Stimulated activated CD4-positive, alpha-beta T cell treated with anti-CD3 and anti-CD28 coated beads, Interleukin-4, amount 100 ng/mL, for 1 hour (primary cell): ENCODE measurements at places on chromosomes 5 and 9.

DNA sequence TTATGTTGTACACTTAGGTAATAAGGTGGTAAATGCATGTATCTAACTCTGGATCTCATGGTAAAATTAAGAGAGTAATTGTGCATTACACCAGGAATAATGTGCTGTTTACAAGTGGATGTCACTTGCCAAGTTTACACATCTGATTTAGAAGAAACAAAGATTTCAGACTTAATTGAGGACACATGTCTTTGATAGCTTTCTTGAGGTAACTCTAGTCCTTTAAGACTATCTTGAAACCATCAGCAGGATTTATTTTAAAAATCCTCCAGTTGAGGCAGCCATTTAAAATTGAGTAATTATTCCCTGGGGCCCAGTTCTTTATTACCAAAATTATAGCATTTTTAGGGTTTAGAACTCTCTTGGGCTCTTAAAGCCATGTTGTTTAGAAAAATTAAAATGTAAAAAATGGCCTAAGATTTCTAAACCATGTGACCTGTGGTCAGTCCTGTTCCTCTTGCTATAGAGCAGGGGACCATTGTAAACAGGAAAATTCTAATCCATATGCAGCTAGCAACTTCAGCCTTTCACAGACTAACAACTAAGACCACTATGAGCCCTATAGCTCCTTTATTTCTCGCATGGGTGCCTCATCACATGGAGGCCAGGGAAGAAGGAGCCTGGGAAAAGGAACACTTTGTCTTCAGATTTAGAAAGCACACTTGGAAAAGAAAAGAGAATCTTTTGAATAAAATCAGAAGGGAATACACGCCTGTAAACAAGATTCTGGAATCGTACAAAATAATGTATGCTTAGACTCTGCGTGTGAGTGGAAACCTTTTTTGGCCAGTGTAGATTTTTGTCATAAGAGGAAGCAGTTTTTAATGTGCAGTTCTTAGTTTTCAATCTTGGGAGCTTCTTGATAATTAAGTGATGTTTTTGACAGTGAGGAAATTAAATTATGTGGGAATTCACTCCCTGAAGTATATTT lies 71.2 kb downstream of the ZSWIM6 start:
- DNase-seq, result no peak

DNA sequence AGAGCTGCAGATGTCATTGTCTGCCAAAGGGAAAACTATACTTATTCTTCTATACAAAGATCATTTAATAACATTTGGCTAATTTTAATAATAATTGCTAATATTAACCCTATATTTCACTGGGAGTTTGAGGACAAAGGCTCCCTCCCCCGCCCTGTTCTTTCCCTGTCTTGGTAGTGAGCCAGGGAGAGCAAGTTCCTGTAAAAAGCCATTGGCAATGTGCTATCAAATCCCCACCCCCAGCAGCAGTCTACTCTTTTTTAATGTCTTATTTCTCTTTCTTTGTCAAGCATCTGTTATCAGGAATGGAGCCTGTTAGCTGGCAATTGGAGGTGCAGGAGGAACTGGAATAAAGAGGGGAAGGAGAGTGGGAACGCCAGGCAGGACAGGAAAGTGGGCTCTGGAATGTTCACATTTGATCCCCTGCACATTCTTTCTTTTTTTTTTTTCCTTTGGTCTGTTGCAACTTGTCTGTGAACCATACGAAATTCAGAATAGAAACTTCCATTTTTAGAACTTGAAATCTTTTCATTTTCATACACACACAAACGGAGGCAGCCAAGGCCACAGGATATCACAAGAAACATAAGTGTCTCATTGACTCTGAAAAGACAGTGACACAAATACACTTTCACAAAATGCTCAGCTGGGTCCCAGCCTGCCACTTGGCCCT lies 664.8 kb upstream of the ZNF608 start:
- DNase-seq, result no peak

- DNase-seq, result no peak
Measured at GRCh38 chr9:16158093-16158492, 605.2 kb downstream of the CCDC171 start.

- DNase-seq, result no peak
Measured at GRCh38 chr5:127940854-127941253, 142.7 kb upstream of the SLC12A2 start.

- no peak for DNase-seq
Measured at GRCh38 chr5:73743161-73743560, 117.2 kb downstream of the ARHGEF28 start.

- no peak for DNase-seq
Measured at GRCh38 chr5:42840842-42841567, 29.3 kb upstream of the SELENOP start.

DNA sequence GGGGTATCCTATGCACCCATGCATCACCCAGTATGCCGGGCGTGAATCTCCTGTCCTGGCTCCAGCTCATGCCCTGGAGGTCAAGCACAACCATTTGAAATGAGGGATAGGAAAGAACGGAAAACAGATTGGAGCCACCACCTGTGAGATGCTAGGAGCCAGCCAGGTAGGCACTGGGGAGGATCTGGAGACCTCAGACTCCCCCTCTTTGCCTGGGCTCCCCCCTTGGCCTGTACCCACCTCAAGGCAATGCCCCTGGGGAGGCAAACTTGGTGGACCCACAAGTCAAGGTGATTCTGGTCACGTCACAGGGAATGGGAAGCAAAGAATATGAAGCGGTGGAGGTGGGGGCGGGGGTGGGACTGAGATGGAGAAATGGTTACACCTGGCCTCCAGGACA lies 92.6 kb downstream of the PAX5 start:
- DNase-seq, result no peak

GRCh38 chr5:93053825-93054224 lies 527.2 kb downstream of the NR2F1-AS1 start:
- no peak for DNase-seq

GRCh38 chr5:90479611-90480385 lies 5.1 kb downstream of the POLR3G start:
- no peak for DNase-seq

DNA sequence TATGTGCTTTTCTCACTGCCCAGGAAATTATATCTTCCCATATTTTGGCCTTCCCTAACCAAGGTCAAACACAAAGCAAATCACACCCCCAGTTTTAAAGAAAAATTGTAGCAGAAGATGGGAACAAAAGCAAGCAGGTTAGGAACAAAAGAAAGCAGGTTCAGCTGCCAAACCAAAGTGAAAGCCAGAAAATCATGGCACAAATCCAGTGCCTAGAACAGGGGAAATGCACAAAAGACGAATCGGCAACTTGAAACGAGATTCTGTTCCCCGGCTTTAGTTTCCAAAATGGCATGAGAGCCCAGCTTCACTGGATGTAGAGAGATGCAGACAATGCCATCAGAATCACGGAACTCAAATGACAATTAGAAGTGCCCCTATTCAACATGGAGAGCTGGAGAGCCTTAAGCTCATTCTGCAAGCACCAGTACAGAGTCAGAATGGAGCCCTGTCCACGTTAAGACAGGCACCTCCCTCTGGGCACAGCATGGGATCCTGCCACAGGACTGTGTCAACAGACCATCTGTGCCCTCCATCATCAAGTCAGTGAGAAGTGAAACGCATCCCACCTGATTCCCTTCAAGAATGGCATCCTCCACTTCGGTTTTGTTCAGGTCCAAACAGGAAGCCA lies 13.8 kb downstream of the DNAH5 start:
- DNase-seq, result no peak

DNA sequence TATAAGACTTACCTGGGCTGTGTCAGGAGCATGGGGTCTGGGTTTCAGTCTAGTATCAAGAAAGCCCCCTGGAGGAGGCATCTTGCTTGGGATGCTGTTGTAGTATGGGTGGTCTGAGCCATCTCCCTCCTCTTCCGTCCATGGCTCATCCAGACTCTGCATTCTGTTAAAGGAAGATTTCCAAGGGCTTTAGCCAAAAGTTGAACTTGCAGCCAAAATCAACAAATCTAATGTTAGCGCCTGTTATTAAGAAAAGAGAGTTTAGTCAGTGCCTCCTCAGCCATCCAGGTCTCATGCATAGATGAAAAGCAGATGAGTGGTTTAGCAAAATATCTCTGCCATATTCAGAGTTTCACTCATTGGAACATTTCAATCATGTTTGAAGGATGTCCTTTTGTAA lies 55.6 kb downstream of the S1PR3 start:
- no peak for DNase-seq
